ENCODE measurements at places on chromosomes 3 and 15. TPM values are rescaled to one million over a fixed set of nuclear protein-coding genes. Genes with fewer than 3 reads are reported as not detected.

DNA sequence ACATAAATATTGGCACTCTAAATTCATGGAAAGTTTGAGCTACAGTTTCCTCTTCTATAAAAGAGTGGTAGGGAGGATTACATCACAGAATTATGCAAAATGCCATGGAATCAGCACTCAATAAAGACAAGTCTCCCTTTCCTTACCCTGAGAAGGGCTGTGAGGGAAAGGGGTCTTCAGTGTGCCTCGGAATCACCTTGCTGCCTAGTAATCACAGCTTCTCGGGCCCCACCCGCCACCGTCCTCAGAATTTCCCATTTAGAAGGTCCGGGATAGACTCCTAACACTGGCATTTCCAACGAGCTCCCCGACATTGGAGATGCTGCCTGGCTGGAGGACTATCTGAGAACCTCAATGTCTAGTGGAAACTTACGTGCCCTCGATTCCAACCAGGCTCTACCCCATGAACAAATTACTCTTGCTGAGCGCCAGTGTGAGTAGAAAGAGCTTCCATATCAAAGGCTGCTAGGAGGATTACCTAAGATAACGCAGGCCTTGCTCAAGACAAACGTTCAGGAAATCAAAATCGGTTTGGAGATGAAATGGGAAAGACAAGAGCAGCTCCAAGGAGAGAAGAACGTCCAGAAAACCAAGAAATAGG, 92.1 kb upstream of the CHD2 start:
- H3K4me1 ChIP-seq, result peaks cover 20% of the 10 kb centered on the region
- H3K27me3 ChIP-seq, result no peaks in the 10 kb centered on the region
- peak overlapping the region; percentile 25 for H3K27ac ChIP-seq
- peak; percentile 24 for DNase-seq
- H3K36me3 ChIP-seq, result no peaks in the 10 kb centered on the region

DNA sequence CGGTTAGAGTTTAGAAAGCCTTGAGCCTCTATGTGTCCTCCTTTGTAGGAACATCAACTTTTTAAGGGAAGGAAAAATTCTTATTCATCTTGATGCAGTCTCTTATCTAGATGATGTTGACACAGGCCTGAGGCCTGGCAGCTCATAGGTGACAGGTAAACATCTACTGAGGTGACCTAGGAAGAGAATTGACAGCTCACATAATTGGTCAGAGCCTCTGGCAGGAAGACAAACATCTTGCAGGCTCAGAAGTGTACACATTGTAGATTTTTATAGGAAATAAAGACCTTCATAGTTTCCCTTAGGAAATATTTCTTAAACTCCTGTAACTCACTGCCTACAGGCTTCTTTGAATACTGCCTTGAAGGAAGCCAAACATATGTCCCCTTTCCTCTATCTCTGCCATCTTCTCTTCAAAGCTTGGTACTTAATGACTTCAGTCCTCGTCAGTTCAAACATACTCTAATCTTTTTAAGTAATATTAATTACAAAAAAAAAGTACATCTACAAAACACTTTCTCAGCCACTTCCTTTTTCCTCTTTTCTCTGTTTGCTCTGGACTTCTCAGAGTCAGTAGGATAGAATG, 341.3 kb downstream of the TBL1XR1 start:
- no peak overlapping the region for H3K4me3 ChIP-seq
- H3K4me1 ChIP-seq, result no peaks in the 10 kb centered on the region
- H3K36me3 ChIP-seq, result no peaks in the 10 kb centered on the region
- H3K27me3 ChIP-seq, result no peaks in the 10 kb centered on the region

DNA sequence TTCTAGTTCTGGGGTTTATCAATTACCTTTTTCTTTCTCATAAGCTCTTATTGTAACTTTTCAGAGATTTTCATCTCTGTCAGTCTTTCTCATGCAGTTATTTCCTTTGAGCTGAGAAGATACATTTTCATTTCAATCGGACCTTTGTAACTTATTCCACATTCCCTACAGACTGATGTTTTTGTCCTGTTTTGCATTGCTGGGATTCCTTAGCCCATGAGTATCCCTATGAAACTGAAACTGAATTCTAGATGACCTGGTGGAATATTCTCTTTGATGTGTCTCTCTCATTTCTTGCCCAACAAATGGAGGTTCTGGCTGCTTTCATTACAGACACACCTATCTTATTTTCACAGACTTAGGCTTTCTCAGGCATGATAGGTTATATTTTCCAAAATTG, 10.5 kb upstream of the EPHA6 start:
- no peak overlapping the region for H3K4me3 ChIP-seq
- no peaks in the 10 kb centered on the region for H3K4me1 ChIP-seq
- no peak for DNase-seq
- no peaks in the 10 kb centered on the region for H3K27me3 ChIP-seq
- no peaks in the 10 kb centered on the region for H3K36me3 ChIP-seq

DNA sequence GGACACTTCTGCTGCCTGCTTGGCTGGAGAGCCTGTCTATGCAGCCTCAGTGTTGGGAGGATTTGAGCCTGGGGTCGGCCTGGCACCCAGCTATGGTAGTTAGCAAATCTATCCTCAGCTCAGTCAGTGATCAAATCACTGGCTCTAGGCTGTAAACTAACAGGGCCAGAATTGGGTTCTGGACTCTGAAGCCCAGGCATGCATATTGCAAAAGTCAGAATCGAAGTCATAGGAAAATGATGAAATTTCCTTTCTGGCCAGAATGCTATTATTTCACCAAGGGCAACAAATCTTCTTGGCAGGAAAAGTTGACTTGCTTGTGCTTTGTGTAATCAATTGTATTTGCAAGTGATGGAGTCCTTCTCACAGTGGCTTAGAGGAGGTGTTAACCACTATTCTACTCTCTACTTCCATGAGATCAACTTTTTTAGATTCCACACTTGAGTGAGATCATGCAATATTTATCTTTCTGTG, 482.6 kb upstream of the TPRG1 start:
- no peak overlapping the region for H3K4me3 ChIP-seq
- H3K36me3 ChIP-seq, result no peaks in the 10 kb centered on the region
- H3K4me1 ChIP-seq, result peaks cover 7% of the 10 kb centered on the region
- H3K27me3 ChIP-seq, result no peaks in the 10 kb centered on the region

GRCh38 chr3:110384601-110385000, 687.0 kb upstream of the NECTIN3 start:
- no peak for DNase-seq
- no peak overlapping the region for H3K27ac ChIP-seq
- peaks cover 1% of the 10 kb centered on the region for H3K4me1 ChIP-seq
- H3K4me3 ChIP-seq, result no peak overlapping the region
- no peaks in the 10 kb centered on the region for H3K36me3 ChIP-seq
- no peaks in the 10 kb centered on the region for H3K27me3 ChIP-seq

- H3K27ac ChIP-seq, result no peak overlapping the region
- H3K36me3 ChIP-seq, result no peaks in the 10 kb centered on the region
- no peak for DNase-seq
- no peaks in the 10 kb centered on the region for H3K27me3 ChIP-seq
Measured at GRCh38 chr15:100107606-100108225, 234.1 kb downstream of the ADAMTS17 start.

DNA sequence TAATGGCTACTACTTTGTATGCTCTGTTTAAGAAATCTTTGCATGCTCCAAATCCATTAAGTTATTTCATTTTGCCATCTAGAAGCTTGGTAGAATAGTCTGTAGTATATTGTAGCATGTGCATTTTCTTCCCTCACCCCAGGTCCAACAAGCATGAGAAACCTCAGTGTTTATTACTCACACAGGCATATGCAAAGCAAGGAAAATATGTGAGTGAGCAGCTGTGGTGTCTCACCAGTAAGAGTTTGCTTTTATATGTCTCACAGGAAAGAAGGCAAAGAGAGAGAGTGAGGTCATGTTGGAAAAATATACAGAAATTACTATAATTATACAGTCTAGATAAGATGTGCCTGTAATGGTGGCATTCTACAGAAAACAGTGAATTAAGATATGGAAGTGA, 312.5 kb downstream of the C3orf38 start:
- H3K4me3 ChIP-seq, result no peak overlapping the region
- no peak overlapping the region for H3K27ac ChIP-seq
- no peak for DNase-seq
- no peaks in the 10 kb centered on the region for H3K36me3 ChIP-seq
- no peaks in the 10 kb centered on the region for H3K27me3 ChIP-seq

GRCh38 chr15:67146875-67147381, 81.5 kb downstream of the SMAD3 start:
- peak; percentile 94 for DNase-seq
- H3K4me1 ChIP-seq, result peaks cover 81% of the 10 kb centered on the region
- H3K36me3 ChIP-seq, result no peaks in the 10 kb centered on the region
- no peaks in the 10 kb centered on the region for H3K27me3 ChIP-seq
- no peak overlapping the region for H3K4me3 ChIP-seq
- H3K27ac ChIP-seq, result peak overlapping the region; percentile 100

- no peaks in the 10 kb centered on the region for H3K36me3 ChIP-seq
- H3K27me3 ChIP-seq, result no peaks in the 10 kb centered on the region
- no peak for DNase-seq
- no peak overlapping the region for H3K4me3 ChIP-seq
Measured at GRCh38 chr3:64667138-64667537, 20.7 kb downstream of the ADAMTS9 start.

DNA sequence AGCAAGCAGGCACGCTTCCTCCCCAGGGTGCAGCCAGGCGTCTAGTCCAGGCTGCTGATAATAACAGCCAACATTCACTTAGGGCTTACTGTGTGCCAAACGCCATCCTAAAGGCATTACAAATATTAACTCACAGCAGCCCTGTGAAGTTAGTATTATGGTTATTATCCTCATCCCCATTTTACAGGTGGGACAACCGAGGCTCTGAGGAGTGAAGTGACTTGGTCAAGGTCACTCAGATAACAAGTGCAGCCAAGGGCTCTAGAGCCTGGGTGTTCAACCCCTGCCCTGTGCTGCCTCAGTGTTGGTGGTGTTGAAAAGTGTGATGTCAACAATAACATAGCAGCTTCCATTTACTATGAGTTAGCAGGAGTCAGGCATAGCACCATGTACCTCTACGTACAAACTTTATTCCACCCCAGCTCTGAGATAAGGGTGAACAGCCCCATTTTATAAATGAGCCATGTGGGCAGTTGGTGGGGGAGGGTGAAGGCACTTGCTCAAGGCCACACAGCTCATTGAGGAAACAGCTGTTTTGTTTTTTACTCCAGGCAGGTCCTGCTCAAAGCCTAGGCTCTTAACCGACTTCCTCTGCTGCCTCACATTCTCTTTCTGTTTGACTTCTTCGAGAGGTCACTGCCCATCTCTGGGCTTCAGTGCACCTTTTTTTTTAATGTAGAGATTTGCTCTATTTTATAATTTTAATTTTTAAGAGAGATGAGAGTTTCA, 24.0 kb upstream of the TRH start:
- no peaks in the 10 kb centered on the region for H3K36me3 ChIP-seq
- H3K4me1 ChIP-seq, result no peaks in the 10 kb centered on the region
- H3K4me3 ChIP-seq, result no peak overlapping the region
- DNase-seq, result no peak
- H3K27me3 ChIP-seq, result peaks cover 9% of the 10 kb centered on the region
- H3K27ac ChIP-seq, result no peak overlapping the region

GRCh38 chr3:108441518-108441917, 68.9 kb downstream of the MYH15 start:
- no peak for DNase-seq
- H3K4me3 ChIP-seq, result no peak overlapping the region
- H3K27me3 ChIP-seq, result no peaks in the 10 kb centered on the region
- H3K27ac ChIP-seq, result no peak overlapping the region

GRCh38 chr15:53323191-53323590, 436.3 kb downstream of the WDR72 start:
- DNase-seq, result no peak
- H3K27me3 ChIP-seq, result no peaks in the 10 kb centered on the region
- H3K4me3 ChIP-seq, result no peak overlapping the region
- no peaks in the 10 kb centered on the region for H3K4me1 ChIP-seq

DNA sequence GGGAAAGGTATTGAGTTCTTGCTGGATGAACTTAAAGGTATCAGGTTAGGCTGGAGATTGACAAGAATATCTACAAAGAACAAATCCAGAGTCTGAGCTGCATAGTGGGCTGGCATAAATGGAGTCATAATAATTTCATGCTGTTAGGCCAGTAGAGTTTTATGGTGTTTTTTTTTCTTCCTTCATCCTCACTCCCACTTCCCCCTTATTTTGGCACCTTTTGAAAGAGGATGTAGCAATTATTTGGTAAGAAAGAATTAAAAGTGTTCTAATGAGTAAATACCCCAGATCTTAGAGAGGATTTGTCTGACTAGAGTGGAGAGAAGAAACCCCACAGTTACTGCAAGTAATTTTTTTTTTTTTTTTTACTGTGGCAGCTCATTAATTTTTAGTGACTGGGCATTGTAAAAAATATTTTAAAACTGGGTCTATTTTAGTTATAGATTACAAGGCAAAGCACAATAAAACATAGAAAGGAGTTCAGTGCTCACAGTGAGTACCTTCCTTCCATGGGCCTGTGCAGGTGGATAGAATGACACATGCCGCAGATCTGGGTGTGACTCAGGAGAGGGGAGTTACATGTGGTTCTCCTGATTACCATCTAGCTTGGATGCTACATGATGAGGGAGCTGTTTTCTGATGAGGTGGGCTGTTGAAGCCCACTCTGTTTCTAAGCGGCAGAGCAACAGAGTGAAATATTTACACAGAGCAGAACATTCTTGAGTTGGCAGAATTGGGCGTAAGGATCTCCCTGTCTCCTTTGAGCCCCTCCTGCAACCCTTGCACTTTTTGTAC, 5.3 kb downstream of the EDEM1 start:
- H3K27me3 ChIP-seq, result no peaks in the 10 kb centered on the region
- H3K27ac ChIP-seq, result no peak overlapping the region
- H3K4me1 ChIP-seq, result peaks cover 47% of the 10 kb centered on the region

- DNase-seq, result no peak
- H3K27me3 ChIP-seq, result no peaks in the 10 kb centered on the region
- H3K4me3 ChIP-seq, result no peak overlapping the region
- no peak overlapping the region for H3K27ac ChIP-seq
- no peaks in the 10 kb centered on the region for H3K4me1 ChIP-seq
Measured at GRCh38 chr3:39843440-39843839, 34.0 kb downstream of the MYRIP start.

- H3K27me3 ChIP-seq, result peaks cover 12% of the 10 kb centered on the region
- no peaks in the 10 kb centered on the region for H3K36me3 ChIP-seq
- no peak for DNase-seq
- no peak overlapping the region for H3K27ac ChIP-seq
Measured at GRCh38 chr15:100340721-100341238, 995 bp downstream of the ADAMTS17 start.

DNA sequence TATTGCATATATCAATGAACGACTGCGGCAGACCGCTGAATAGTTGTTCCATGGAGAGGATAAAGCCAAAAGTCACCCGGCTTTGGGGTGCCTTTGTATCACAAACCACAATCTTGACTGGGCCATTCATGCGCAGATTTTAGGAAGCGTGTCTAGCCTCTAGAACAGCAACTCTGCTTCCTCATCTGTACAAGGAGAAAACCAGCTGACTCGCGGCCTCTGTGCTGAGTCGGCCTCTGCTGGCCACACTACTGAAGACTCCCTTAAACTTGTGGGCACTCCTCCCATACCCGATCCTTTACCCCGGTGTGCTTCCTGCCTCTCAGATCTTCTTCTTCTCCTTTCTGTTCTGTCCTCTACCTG, 872 bp downstream of the DLEC1 start:
- DNase-seq, result no peak
- H3K36me3 ChIP-seq, result no peaks in the 10 kb centered on the region
- no peak overlapping the region for H3K27ac ChIP-seq
- H3K4me1 ChIP-seq, result peaks cover 9% of the 10 kb centered on the region
- no peak overlapping the region for H3K4me3 ChIP-seq

The RPL32 gene
- total RNA-seq, result 1,588 TPM

The ARPIN gene
- total RNA-seq, result 18.7 TPM

The PLA1A gene
- not detected for total RNA-seq

The SLC2A2 gene
- total RNA-seq, result not detected

The MOBP gene
- total RNA-seq, result 0.44 TPM

The RCCD1 gene
- total RNA-seq, result 15.3 TPM

The USP50 gene
- not detected for total RNA-seq
